ENCODE measurements at places on chromosomes 12 and 14. TPM values are rescaled to one million over a fixed set of nuclear protein-coding genes. Genes with fewer than 3 reads are reported as not detected.

NGB gene
- total RNA-seq: not detected

- no peak for DNase-seq
Observed at GRCh38 chr14:61444215-61444768, 122.9 kb downstream of the PRKCH start.

GRCh38 chr12:91778091-91778832 lies 367.4 kb downstream of the BTG1 start:
- no peak for DNase-seq

GPR65 gene
- 0.38 TPM for total RNA-seq

TAS2R14 gene
- 0.75 TPM for total RNA-seq

DNA sequence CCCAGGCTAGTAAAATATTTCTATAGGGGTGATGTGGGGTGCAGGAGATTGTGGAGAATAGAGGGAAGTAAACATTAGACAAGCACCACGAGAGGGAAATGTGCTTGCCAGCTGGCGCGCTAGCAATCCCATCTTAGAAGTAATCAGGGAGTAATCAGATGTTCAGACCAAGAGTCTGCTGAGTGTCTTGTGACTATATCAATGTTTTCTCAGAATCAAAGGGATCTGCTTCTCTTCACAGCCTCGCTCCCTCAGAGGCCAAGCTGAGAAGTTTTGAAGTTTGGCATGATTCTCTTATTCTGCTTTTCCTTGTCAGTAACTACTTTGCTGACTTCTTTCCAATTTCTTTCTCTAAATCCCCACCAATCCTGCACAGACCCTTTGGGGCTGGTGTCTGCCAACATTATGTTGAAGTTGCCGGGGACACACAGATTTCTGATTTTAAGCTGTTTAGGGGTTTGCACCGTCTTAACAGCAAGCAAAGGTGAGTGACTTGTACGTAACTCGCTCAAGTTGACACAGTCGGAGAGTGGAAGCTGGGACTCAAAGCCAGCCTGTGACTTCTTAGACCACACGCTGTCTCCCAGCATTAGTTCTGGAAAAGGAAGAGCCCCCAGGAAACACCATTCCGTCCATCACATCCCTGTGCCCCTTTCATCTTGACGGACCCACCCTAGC lies 22.0 kb upstream of the TSPAN9 start:
- DNase-seq: no peak

FOXG1 gene
- total RNA-seq: not detected

- DNase-seq: no peak
Observed at GRCh38 chr12:6072302-6072752, 52.1 kb downstream of the VWF start.

DNA sequence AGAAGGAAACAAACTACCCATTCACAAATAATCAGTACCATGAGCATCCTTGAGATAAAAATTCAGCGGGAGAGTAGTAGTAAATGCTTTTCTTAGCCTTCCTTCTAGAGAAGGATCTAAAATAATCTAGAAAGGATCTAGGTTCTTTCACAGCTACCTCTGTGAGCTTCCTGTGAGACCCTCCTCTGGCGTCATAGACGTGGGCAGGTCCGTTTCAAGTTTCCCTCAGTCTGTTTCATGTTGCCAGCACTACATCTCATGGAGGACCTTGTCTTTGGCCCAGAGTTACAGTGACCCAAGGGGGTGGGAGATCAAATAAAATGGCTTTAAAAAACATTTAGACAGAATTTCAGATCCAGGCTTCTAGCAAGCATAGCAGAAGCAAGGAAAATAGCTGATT lies 13.6 kb downstream of the DAAM1 start:
- no peak for DNase-seq

DNA sequence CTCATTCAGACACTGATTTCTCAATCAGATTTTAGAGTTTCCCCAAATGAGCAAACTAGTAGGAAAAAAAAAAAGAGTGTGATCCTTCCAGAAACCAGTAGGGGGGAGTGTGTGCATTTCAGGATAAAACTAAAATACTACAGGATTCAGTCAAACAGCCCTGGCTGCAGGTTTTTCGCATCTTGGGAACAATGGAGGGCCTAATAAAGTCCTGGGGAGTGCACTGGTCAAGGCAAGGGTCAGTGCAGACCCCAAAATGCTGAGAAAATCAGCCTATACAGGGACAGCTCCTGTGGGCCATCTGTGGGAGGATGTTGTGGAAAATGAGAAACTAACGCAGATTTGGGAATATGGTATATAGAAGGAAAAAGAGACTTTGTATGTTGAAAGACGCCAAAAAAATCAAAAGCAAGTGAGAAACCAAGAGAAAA lies 22.2 kb upstream of the ABCD4 start:
- no peak for DNase-seq

DNA sequence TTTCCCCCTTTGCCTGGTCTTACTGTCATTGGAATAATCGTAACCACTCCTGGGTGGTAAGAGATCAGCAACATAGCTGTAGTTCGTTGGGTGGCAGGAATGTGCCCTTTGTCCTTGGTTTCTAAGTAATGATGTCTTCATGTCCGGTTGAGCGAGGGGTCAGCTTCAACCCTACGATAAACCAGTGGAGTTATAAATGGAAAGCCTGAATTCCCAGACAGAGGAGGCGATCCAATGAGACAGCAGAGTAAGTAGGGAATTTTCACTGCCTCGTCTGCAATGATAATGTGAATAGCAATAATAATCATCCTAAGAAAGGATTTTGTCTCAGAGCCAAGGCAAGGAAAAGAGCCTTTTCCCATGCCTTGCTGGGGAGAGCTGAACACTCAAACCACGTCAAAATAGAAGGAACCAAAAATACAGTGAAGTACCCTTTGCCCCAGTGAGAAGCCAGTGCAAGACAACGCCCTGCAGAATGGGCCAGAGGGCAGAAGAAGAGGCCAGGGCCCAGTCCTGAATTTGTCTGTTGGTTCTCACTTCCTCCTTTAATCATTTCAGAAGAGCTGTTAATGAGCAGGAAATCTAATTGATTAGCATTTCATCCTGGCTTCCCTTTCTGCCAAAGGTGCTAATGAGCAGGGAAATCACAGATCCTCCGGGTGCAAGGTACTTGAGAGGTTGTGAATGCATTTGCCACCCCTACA lies 330.7 kb downstream of the CACNA1C start:
- DNase-seq: no peak

DNA sequence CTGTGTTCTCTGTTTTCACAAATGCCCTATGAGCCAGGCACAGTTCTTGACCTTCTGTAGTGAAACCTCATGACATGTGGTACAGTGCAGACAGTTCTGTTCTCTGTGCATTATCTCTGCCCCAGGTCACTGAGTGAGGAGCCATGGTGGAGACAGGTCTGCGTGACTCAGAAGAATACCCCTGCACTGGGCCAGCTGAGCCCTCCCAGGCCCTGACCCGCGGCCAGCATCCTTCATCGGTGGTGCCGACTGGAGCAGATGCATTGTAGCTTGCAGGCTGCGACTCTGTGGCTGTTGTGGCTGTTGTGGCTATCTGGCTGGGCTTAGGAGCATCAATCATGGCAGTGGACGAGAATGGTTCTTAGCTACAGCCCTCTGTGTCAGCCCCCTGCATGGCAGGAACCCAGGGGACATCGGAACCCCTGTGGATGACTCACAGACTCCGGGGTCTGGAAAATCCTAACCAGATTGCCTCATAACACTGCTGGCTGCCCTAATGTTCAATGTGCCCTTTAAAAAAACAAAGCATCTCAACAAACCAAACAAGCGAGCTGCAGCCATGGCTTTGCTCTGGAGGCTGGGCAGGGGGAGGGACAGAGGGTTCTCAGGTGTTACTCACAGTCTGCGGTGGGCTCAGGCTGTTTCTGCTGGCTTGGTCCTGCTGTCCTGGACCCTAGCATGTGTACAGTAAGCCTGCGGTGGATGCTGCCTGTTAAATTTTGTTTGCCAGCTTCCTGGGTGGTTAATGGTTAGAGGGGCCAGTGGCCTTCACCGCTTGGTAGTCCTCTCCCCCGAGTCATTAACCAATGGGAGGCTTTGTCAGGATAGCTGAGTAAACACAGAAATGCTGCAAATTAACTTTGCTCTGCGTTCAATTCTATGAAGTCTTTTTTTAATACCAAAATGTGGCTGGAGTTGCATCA lies at the start of gene SERPINA6:
Gene SERPINA6, minus strand, starts transcription at position 689 of the 923 bp plus-strand sequence. CDS start 8,688 bp downstream, outside the sequence.
- DNase-seq: no peak

ABCD2 gene
- total RNA-seq: 9.2 TPM

DNA sequence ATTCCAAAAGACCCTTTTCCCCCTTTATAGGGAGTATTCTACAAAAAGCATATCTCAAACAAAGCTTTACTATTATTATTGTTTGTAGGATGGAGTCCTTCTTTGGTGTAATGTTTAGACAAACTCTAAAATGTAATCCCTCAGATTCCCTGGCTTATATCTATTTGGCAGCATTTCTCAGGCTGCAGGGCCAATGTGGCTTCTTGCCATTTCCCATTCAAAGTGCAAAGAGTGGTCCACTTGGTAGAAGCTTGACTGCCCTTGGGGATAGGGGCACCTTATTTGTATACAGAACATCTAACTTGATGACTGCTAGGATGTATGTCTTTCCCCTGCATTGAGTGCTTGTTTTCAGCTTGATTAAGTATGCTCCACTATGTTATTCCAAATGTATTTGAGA lies 242.7 kb downstream of the PRKD1 start:
- DNase-seq: no peak

- DNase-seq: no peak
Observed at GRCh38 chr12:108967869-108968540, 52.9 kb downstream of the SVOP start.

- peak; percentile 16 for DNase-seq
Observed at GRCh38 chr12:1927051-1927680, 8.7 kb upstream of the CACNA2D4 start.

TEX22 gene
- total RNA-seq: 1.9 TPM

TSPAN11 gene
- total RNA-seq: 1.9 TPM

DNA sequence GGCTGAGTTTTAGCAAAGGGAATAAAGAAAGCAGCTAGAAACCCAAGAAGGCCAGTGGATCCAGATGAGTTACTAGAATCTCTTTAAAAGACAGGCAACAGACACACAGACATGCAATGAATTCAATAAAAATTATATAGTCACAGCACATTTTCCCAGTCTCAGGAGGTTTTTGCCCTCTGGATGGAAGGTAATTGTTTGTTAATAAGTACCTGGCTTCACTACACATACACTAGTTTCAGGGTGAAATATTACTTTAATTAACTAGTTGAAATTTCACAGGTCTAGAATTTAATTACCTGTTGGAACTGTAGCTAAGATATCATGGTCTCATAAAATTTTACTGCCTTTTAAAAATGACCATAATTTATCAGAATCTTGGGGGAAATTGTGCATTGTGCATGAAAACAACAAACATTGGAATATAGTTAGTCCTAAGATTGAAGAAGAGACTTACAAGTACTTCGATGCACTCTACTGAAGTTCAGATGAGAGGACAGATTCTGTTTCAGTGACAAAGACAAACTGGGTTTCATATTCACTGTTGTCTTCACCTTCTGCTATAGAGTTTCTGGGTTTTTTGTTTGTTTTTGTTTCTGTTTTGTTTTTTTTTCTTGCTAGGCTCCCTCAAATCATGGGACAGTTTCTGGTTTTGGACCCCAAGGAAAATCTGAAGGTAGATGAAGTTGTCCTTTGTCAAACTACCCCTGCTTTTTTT lies 277.0 kb upstream of the GARIN6 start:
- DNase-seq: no peak

CNTN1 gene
- total RNA-seq: 0.46 TPM

APOF gene
- total RNA-seq: not detected

TSPAN8 gene
- not detected for total RNA-seq

GRCh38 chr14:34356264-34356654 lies 105.8 kb downstream of the SPTSSA start:
- no peak for DNase-seq

DNA sequence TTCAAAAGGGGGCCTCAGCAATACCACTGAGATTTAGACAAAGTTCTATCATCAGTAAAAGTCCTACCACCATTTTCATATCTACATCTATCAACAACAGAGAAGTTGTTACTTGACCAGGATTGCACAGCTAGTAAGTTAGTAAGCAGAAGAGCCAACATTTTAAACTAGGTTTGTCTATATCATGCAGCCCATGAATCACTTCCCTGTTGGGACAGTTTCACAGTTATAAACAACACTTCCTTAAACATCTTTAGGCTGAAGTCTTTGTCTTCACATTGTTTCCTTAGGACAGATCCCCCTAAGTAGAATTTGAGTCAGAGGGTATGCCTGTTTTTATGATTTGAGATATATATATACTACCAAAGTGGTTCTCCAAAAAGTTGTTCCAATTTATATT lies 68.5 kb downstream of the DAO start:
- DNase-seq: no peak

Measured in Right ventricle myocardium superior (tissue), 1 donor.